ENCODE measurements at places on chromosomes 5 and 9.

- DNase-seq: no peak
Measured at GRCh38 chr5:17928581-17928981, 294.3 kb downstream of the TAF11L14 start.

DNA sequence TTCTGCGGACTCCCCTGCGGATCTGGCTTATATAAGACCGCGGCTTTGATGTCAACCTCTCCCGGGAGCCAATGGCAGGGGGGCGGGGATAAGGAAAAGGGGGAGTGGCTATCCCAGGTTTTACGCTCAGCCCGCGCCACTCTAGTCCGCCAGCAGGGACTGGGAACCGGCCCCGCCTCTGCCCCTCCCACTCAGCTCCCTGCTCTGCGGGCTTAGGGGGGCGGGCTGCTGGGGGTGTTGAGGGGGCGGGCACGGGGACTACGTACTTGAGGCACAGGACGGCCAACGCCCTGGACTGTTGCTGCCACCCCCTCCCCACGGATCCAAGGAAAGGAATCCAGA, at the start of gene HAND1:
HAND1 (minus strand) TSS at position 4 of the 342 bp plus-strand sequence. CDS start 219 bp downstream, outside the sequence.
- no peak for DNase-seq

- no peak for DNase-seq
Measured at GRCh38 chr9:18861609-18862544, 171.1 kb downstream of the SAXO1 start.

GRCh38 chr9:18925880-18926279, 107.1 kb downstream of the SAXO1 start:
- DNase-seq: no peak

- DNase-seq: no peak
Measured at GRCh38 chr9:86405086-86405491, 50.9 kb upstream of the TUT7 start.

Measured in activated T-cell treated with anti-CD3 and anti-CD28 coated beads for 1 hour (primary cell).